ENCODE measurements at places on chromosomes 3 and 15.

DNA sequence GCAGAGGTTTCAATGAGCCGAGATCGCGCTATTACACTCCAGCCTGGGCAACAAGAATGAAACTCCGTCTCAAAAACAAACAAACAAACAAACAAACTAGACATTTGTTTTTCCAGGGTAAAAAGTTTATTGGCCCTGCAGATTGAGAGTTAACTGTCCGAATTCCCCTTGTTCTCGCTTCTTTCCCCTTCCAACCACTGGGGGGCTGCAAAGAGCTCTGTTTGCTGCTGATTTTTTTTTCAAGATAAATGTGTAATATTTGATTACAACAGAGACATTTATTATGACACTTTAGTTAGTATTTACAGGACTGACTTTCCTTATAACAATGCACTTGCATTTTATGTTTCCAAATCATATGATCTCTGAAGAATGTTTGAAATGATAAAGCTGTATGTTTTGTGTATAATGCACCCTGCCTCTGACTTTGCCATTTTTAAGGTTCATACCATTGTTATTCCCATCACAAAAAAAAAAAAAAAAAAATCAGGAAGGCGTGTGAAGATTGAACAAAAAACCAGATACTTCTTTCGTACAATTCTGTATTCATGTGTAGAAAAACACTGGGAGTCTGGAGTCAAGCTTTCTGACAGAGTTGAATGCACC, 2.8 kb downstream of the CLSTN2 start:
- DNase-seq, result peak; percentile 27

DNA sequence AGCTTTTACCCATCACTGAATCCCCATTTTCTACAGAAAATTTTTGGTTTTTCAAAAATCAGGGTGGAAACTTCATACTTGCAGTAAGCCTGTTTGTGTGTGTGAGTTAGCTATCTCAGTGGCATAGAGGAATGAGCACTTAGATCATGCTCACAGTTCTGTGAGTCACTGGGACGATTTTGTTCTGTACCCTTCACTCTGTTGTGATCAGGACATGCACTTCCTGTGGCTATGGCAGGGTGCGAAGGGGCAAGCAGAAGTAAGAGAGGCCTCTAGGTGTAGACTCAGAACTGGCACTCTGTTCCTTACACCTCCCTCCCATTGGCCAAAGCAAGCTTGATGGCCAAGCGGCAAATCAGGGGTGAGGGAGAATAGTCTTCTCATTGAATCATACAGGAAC, 11.6 kb downstream of the NIPA2 start:
- no peak for DNase-seq

- DNase-seq, result no peak
These were observed 48.4 kb downstream of the CHAC1 start for GRCh38 chr15:41001524-41002214.

GRCh38 chr3:37287776-37288175, 113.4 kb upstream of the LRRFIP2 start:
- no peak for DNase-seq

GRCh38 chr3:66237552-66237951, 16.8 kb downstream of the SLC25A26 start:
- no peak for DNase-seq

DNA sequence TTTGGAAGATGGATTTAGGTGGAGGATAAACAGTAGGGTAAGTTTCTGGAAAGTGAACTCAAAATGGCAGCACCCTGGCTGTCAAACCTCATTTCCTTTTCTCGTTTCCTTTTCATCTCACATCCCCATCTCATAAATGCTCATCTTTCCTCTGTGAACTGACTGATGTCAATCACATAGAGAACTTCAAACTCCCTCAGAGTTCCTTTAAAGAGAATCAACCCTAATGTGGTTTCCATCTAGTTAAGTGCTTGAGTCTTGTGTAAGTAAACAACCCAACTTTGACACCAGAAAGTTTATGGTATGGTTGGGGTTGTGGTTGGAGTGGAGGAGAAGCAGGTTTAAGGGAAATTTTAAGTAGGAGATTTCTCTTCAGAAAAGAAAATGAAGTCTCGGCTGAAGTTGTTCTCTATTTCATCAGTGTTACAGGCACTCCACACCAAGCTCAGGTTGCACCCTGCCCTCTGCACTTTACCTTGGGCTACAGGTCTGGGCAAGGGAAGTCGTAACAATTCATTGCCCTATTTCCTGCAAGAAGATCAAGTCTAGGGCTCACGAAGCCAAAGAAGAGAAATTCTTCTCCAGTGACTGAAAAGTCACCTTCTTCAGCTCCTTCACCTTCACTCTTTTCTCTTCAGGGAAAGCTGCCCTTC, 34.4 kb upstream of the TNIK start:
- DNase-seq, result no peak

GRCh38 chr15:72342385-72342784, 22.4 kb upstream of the CELF6 start:
- DNase-seq, result peak; percentile 52

DNA sequence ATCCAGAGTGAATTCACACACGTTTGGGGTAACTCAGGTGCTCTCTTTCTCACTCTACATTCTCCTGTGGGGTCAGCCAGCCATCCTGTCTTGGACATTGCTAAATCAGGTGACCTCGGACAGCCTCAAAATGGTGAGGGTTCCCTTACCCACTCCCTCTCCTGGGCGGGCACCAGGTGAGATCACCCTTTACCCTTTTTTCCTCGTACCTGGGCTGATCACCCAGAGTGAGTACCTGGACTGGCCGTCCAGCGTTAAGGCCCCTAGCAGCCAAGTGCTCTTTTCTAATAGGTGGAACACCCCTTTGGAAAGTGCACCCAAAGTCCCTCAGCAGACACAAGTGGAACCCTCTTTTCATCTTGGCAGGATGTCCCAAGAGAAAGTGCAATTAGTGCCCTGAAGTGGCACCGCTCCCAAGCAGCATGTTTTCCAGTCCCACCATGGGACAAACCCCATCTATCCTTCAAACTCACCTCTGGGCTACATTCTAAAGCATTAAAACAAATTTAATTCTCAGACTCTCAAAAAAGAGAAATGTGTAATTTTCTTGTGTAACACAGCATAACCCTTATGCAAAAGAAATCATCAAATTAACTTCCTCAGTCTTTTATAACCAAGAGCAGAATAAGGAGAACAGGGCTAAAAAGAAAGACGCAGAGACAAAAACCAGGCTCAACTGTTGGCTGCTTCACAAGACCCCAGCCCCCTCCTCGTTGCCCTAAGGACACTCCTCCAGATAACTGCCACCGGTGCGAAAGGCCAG, 20.7 kb downstream of the TRANK1 start:
- DNase-seq, result no peak

DNA sequence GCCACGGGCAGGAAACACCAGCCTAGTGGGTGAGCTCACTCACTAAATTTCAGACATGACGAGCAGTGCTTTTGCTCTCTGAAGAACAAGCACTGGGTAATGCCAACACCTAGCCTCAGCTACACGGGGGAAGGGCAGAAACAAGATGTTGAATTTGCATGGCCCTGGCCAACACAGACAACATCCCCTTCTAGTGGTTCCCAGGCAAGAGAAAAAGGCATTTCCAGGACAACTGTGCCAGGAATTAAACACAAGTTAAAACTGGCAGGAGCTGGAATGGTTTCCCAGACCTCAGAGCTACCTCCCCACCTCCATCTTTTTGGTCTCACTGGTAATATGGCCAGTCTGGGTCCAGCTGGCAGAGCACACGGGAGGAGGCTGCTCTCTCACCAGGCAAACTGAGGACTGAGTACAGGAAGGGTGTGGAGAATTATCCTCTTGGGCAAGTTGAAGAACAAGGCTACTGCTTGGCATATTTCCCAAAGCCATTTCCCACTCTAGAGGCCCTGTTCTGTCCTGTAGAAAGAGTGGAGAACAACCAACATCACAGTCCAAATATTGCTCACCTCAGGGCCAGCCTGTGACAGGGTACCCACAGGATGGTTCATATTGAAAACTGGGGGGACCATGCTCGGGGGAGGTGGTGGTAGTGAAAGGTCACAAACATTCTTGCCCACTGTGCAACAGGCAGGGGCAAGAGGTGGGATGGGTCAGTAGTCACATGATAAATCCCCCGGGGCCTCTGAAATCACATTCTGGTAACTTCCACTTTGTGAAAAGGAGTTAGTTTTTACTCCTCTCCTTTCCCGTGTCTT, 26.5 kb downstream of the TSPAN3 start:
- no peak for DNase-seq

DNA sequence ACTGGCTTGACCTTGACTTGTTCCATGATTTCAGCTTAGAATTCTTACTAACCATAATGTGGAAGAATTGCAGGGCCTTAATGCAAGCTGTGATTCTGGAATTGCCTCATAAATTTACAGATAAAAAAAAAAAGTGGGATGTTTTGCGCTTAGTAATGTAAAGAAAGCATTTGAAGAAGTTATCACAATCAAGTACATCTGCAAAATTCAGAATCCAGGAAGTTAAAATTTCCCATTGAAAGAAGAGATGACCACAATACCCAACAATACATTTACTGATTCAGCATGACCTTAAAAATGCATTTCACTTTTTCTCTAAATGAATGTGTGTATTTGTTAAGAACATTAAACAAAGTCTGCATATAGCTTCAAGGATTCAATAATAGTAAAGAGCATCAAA, 65.1 kb upstream of the CCNL1 start:
- DNase-seq, result no peak

DNA sequence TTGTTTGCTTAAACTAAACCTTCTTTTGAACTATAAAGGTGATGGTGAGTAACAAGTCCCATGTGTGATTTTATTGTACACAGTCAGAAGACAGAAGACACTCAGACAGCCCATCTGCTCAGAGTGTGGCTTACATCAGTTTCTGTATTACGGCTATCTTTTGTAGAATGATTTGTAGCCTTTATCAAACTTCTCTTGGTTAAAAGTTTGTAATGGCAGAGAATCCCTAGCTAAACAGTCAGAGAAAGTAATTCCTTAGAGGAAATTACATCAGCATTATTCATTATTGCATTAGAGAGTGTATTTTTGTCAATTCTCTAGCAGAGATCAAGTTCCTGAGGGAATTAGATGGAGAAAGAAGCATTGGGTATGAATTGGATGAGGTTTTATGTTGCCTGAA, 500.8 kb downstream of the CNTN4 start:
- DNase-seq, result no peak

DNA sequence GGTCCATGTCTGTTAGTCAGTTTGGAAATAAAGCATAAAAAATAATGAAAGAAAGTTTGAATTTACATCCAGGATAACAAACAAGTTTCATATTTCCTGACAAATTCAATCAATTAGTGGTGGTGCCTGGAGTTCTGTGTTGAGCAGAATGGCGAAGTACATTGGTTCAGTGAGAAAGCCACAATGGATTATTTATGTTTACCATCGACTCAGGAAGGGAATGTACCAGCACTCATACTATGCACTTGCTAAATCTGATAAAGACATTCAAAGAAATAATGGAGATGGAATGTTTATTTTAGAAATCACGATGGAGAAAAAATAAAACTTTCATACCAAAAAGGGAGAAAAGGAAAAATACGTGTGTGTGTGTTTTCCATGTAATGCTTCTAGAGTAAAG, 45.3 kb upstream of the MME start:
- DNase-seq, result no peak

DNA sequence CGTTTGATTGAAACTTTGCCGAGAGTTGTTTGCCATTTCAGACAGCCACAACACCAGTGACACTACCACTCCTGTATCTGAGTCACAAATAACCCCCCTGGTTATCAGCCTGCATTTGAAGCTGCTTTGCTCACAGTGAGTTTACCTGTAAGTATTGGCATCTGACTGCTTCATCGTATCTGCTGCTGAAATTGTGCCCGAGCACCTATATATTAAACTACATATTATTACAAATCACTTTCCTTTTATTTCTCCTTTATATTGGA, 39.2 kb upstream of the SPSB4 start:
- DNase-seq, result no peak

GRCh38 chr3:2334921-2335320, 236.3 kb downstream of the CNTN4 start:
- DNase-seq, result no peak

GRCh38 chr3:99402755-99403154, 235.6 kb upstream of the COL8A1 start:
- no peak for DNase-seq

DNA sequence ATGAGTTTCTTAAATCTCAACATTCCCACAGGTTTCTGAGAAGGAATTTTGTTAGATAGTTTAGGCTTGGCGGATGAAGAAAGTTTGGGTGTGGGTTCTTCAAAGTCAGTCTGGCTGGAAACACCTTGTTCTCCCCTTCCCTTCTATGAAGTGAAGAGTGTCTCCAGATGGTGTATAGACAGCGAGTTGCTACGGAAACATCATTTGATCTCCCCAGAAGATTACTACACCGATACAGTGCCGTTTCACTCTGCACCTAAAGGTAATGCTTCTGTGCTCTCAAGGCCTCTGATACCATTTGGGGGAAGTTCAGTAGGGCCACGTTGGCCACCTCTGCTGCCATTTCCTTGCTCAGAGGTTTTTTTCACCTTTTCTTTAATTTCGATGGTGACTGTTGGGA, 20.6 kb downstream of the DLEC1 start:
- no peak for DNase-seq

GRCh38 chr15:41055706-41056105, 60.4 kb downstream of the INO80 start:
- no peak for DNase-seq

DNA sequence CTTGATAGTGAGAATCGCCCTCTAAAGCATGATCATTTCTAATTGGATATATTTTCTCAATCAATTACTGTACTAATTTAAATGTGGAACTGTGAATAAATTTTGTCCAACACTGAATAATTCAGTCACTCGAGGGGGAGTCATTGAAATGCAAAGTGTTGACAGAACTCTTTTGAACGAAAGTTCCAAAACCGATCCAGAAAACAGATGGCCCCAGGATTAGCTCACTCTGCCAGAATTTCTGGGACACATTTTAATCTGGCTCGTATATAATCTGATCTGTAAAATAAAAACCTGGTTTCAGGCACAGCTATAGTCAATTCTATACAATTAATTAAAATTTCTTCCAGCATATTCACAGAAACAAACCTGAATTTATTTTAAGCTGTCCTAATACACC, 580.4 kb downstream of the ROBO1 start:
- DNase-seq, result no peak

GRCh38 chr3:137171834-137172603, 214.2 kb downstream of the IL20RB start:
- DNase-seq, result no peak

GRCh38 chr15:62985768-62986167, 56.8 kb upstream of the TPM1 start:
- no peak for DNase-seq

- DNase-seq, result no peak
These were observed 125.0 kb downstream of the PLD1 start for GRCh38 chr3:171685116-171685895.

- no peak for DNase-seq
These were observed 136.3 kb upstream of the LRRFIP2 start for GRCh38 chr3:37310666-37311050.

- DNase-seq, result no peak
These were observed 113.0 kb upstream of the GOLGA8J start for GRCh38 chr15:29969562-29970401.
